ENCODE measurements at places on chromosomes 3 and 15.

DNA sequence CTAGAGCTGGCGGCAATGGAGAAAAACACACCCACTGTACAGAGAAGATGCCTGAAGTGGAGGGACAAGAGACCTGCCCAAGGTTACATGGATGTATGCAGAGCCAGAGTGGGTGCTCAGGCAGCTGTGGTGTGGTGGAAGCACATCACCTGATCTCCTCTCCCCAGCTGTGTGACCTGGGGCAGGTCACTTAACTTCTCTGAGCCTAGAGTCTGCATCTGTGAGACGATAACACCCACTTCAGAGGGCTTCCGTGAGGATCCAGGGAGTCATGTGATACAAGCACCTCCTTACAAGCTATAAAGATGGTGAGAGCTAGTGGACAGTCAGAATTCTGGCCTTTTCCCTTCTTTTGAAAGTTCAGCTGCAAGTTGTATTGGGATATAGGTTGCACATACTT, 55.1 kb upstream of the HERC1 start:
- no peak for DNase-seq

- no peak for DNase-seq
Observed at GRCh38 chr3:170534227-170534626, 51.6 kb downstream of the SLC7A14 start.

DNA sequence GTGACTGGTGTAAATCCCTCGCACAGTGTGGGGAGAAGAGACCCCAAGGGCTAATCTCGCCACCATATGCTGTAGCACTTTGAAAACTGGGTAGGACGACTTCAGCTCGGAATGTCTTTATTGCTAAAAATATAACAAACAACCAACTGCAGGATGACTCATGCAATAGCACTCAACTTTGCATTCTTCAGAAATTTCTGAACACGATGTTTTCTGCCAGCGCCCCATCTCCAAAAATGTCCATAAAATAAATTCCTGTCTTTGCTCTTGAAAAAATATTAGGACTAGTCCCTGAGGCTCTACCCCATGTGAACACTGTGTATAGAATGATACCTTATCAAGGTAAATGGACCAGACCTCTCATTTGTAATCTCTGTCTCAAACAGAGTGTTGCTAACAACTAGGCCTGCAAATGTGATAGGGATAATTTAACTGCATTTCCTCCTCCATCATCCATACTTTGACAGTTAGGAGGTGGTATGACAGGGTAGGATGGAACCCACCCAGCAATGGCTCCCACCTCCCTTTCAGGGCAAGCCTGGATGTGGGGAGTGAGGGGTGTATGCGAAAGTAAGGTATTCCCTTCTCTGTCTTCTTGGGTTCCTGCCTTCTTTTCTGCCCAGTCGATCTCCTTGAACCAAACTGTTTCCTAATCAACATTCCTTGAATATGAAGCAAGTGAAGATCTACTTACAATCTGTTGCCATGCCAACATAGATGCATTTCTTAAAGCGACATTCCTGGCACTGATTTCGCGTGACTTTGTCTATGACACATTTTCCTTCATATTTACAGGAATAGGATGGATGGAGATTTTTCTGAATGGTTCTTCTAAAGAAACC, 201.1 kb downstream of the NR1D2 start:
- no peak for DNase-seq

DNA sequence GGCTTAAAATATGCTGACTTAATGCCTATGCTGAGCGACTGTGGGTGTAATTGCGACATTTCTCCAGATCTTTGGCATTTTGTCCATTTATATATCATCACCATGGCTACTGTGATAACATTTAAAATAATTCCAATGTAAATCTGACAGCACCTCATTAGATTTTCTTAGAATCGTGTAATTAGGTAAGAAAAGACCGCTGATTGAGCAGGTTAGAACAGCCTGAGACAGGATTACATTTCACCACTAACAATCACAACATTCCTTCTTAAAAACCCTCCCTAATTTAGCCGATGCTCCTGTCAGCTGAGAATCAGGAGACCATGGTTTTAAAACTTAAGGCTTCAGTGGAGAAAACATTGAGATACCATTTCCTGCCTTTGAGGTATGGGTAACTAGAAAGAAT, 455.3 kb upstream of the PDZRN3 start:
- DNase-seq = no peak

DNA sequence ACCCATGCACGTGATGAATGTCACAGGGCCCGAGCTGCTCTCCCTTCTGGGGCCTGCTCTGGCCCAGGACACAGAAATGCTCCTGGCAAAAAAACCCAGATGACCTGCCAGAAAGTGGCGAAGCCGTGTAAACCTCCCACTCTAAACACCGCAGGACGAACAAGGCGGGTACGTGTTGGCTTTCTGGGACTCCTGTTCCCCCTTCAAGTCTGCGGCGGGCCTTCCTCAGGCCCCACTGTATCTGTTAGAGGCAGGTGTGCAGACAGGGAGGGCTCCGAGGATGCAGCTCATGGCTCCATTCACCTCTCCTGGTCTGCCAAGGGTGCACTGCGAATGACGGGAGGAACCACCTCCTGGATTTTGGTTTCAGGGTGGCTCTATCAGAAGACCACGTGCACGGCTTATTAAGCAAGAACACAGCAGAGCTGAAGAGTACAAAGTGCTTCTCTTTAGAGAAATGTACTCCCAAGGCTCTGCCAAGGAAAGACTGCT, 173.8 kb downstream of the ADAMTS17 start:
- DNase-seq = no peak

DNA sequence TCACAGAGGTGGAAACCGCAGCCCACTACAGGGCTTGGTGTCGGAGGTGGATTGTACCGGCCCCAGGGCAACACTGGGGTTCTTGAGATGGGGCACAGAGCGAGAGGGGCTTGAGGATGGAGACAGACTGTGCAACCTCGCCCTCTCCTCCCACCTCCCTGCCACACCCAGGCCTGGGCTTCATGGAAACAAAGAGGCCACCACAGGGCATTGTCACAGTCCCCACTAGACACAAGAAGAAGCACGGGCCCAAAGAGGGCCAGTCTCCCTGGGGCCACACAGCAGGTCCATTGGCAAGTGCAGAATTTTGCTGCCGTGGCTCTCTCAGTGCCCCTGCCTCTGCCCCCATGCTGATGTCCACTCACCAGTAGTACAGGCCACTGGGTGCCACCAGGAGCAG, 4.1 kb upstream of the CALML4 start:
- DNase-seq = no peak

All from effector CD4-positive, alpha-beta T cell (primary cell).